Vagina (tissue), 2 donors: ENCODE measurements at places on chromosomes 6 and 20. TPM values are rescaled to one million over a fixed set of nuclear protein-coding genes. Genes with fewer than 3 reads are reported as not detected.

GRCh38 chr20:10476319-10476724 lies 41.2 kb downstream of the SLX4IP start:
- H3K27me3 ChIP-seq: no peaks in the 10 kb centered on the region
- no peak overlapping the region for H3K4me3 ChIP-seq

GRCh38 chr20:61895686-61896057 lies 170.0 kb downstream of the TAF4 start:
- no peak overlapping the region for H3K4me3 ChIP-seq
- H3K4me1 ChIP-seq: no peaks in the 10 kb centered on the region
- H3K36me3 ChIP-seq: no peaks in the 10 kb centered on the region
- no peaks in the 10 kb centered on the region for H3K27me3 ChIP-seq
- DNase-seq: no peak

GRCh38 chr20:63908008-63908682 lies 13.2 kb downstream of the DNAJC5 start:
- DNase-seq: no peak
- H3K36me3 ChIP-seq: no peaks in the 10 kb centered on the region
- no peak overlapping the region for H3K4me3 ChIP-seq

HLA-DQB1 gene
- total RNA-seq: 3.2 TPM

CYP39A1 gene
- total RNA-seq: 5.4 TPM

TXLNB gene
- total RNA-seq: 0.49 TPM
